ENCODE measurements at places on chromosomes 16 and 17.

DNA sequence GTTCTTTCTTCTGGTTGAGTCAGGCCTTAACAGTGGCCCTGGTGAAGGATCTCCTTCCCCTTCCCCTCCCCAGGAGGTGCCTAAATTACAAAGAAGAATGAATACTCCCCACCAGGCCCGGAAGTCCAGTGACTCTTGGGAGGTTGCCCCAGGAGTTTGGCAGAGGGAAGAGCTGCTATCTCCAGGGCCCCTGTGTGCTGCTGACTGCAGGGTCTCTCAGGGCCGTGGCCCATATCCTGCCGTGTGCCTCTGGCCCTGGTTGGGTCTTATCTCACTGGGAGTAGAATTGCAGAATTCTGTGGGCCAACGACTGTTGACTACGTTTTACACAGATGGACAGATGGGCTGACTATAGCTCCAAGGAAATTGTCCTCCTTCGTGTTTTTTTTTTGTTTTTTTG is 28.0 kb downstream of the AKAP1 start:
- no peak for DNase-seq

DNA sequence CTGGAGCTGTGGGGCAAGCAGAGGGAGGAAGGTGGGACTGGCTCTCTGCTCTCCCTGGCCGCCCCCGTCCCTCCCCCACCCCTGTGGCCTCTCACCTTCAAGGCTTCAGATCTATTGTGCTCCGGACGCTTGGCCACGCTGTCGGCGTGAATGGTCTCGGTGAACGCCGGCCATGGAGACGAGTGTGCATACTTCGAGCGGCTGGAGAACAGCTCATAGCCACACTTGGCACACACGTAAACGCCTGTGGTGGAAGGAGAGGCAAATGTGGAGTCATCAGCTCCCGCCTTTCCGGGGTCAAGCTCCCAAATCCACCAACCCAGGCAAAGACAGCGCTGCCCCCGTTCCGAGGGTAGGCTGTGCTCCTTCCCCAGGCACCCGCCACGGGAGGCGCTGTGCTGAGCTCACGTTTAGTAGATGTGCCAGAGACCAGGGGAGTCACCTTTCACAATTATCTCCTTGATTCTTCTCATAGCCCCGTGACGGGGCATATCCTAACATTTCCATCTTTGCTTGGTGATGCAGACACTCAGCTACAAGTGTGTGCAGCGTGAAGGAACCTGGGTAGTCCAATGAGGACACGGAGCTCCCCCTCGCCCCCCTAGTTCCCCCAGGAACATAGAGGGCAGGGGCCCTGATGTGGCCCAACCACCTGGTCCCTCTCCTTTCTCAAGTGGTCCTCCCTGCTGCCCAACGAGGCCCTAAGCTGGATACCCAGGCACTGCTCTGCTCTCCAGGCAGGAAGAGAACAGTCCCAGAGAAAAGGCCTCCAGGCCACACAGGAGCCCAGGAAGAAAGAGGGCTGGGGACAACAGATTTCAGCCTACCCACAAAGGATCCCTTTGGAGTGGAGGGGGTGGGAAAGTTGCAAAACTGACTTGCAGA is 1.6 kb downstream of the MSRB1 start:
- DNase-seq, result no peak

DNA sequence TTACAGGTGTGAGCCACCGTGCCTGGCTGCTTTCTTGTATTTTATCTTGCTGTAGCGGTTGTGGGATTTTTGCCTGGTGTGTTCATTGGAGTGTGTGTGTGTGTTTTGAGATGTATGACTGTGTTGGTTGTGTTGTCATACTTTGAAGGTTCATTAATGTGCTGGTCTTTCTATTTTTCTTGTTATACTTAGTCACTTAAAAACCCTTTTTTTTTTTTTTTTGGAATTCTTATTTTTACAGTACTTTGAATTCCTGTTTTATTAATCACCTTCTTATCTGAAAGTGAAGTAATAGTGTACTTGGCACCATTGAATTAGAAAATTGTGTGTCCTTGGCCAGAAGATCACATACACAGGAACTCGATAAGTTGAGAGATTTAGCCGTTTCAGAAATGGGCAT is 30.2 kb downstream of the TENT4B start:
- DNase-seq, result no peak

GRCh38 chr17:55005520-55005919 is 37.0 kb downstream of the STXBP4 start:
- DNase-seq, result no peak

DNA sequence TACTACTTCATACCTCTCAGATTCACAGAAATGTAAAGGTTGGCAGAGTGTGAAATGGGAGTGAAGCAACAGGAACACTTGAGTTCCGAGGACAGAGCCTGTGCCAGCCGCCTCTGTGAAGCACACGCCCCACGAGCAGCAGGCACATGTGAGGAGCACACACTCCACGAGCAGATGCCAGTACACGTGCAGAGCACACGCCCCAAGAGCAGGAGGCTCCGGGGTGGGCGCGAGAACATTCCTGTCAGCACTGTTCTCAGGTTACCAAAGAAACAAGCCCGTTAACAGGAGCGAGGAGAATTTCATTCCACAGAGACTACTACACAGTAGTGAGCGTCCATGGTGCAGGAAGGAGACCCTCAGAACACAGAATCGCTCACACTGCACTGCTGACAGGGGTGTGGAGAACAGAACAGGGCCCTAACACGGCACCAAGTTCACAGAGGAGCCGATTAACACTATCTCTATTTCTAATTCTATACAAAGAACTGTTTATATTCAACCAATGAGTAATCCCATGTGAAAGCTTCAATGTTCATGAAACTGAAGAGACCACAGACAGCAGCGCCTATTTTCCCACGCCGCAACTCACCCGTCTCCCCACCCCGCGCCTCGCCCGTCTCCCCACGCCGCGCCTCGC is 40.1 kb downstream of the KLHDC4 start:
- no peak for DNase-seq

GRCh38 chr17:63931981-63932561 is at the start of gene CD79B:
Gene CD79B, minus strand, starts transcription at chr17:63932331. Its CDS starts 70 bp downstream, at chr17:63932261.
- DNase-seq, result peak; percentile 53

- DNase-seq, result no peak
These were observed 536.2 kb upstream of the ZFHX3 start for GRCh38 chr16:73584157-73584556.

- DNase-seq, result no peak
These were observed 11.2 kb downstream of the PRAC1 start for GRCh38 chr17:48711128-48711527.

GRCh38 chr16:64872101-64872500 is 249.8 kb downstream of the CDH11 start:
- DNase-seq, result no peak

DNA sequence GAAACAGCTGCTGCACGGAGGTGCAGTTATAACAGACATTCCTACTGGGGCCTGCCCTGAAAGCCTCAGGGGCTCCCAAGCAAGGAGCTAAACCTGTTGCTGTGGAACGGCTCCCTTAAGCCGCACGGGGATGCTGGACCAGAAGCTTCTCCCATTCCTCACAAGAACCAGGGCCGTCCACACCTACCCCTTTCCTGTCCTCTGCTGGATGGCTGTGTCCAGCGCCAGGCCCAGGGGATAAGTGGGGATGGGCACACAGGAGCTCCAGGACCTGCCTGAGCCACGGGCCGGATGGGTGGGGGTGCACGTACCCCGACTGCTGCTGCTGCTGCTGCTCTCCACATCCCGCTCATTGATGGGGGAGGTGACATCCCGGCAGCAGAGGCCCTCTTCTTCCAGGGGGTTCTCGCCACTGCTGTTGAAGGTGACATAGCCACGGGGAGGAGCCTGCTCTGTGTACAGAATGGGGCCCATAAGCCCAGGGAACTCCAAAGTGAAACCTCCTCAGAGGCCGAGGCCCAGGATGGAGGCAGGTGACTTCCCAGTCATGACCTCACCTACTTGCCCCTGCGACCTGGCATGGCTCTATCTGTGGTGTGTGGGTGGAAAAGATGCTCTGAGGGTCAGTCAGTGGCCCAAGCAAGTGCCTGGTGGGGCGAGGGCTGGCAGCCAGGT is 8.6 kb downstream of the NUDT16L1 start:
- no peak for DNase-seq

DNA sequence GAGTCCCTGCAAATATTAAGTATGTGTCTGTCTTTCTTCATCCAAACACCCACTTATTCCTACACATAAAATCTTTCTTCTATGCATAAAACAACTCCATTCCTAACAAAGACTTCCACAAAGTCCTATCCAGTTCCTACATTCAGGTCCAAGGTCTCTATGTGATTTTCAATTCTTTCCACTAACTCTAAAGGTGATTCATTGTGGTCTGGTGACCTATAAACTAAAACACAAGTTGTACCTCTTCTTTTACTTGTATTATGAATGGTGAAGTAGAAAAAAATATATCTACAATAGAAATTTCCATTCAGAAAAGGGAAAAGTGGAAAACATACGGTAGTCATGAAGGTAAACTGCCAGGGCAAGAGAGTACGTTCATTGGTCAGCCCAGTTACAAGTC is 56.6 kb downstream of the USP32 start:
- DNase-seq, result no peak

DNA sequence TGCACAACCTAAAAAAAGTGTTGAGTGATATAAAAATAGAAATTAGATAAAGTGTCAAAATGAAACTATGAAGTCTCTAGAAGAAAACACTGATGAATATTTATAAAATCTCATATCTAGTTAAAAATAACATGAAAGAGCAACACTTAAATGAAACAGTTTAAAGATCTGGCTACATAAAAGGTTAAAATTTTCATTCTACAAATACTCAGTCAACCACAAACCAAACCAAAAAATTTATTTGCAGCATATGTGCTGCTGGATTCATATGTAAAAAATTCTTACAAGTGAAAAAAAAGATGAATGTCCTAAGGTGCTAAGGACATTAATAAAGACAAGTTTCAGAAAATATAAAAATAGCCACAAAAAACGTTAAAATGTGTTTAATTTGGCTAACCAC is 22.6 kb upstream of the CDYL2 start:
- DNase-seq, result no peak

GRCh38 chr17:33927732-33928133 is 327.4 kb upstream of the CCL2 start:
- no peak for DNase-seq

DNA sequence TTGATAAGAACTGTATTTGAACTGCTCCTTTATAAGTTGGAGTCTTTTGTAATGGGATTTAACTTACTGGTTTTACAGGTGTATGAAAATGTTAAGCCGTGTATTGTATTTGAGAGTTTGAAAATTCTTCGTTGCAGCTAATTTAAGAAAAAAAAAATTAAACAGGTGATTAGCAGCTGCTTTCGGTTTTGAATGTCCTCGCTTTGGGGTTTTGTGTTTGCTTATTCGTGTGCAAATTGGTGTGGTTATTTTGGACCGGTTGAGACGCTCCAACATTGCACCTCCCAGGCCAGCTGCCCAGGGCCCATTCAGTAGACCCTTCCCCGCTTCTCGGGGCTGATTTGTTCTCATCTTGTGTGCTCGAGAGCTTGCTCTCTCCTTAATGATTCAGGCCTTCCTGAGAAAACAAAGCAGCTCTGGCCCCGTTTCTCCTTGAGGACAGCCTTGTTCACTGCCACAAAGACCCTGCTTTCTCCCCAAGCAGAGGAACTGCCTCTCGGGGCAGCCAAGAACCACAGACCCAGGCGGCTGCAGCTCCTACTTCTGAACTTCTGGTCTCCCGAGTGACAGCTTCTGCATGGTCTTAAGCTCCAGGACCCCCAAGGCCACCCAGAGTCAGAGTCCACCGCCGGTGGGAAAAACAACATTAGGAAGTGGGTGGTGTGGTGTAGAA is 100.5 kb downstream of the MSI2 start:
- DNase-seq, result no peak

DNA sequence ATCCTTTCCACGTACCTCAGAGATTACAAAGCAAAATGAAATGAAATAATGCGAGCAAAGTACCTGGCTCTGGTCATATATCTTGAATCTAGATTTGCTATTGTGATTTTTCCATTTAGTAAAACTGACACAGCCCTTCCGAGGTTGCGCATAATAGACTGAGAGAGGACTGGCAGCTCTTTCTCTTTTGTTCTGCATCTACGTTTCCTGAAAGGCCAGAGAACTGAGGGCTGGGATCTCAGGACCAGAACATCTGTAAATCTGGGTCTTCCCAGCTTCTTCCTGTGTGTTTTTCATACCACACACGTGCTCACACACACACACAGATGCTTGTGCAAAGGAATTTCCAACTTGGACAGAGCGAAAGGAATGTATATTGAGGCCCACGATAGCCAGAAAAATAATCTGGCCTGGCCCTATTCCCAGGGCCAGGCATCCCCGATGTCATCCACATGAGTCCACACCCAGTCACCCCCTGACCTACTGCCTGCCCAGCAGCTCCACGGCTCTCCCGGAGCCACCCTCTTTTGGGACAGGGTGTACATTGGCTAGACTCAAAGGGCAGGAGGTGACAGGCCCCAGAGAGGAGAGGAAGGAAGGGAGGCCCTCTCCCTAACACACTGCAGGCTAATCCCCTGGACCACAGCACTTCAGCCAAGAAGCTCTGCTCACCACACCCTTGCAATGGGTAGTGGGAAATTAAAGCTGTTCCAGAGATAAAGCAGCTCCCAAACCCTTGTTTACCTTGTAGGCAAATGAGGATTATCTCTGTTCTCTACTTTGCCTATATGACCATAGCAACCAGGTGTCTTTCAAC is 41.8 kb downstream of the NOL11 start:
- DNase-seq, result no peak

- DNase-seq, result no peak
These were observed 13.7 kb downstream of the DYNLL2 start for GRCh38 chr17:58096892-58097291.

DNA sequence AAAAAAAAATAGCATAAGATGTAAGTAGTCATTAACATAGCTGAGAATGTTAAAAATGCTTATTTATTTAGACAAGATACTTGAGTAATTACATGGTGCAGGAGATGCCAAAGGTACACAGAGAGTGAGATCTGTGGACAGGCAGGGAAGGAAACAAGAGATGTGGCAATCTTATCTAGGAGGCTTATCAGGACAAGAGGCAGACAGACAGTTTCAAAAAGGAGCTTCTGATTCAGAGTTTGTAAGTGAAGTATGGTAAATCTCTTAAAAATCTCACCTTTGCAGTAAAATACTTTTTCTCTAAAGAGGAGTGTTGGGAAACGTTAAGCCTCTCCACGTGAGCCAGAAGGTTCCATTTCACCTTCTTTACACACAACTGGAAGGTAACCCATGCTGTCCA is 19.9 kb upstream of the GHDC start:
- DNase-seq, result no peak
